ENCODE measurements at places on chromosomes 5 and 9.

DNA sequence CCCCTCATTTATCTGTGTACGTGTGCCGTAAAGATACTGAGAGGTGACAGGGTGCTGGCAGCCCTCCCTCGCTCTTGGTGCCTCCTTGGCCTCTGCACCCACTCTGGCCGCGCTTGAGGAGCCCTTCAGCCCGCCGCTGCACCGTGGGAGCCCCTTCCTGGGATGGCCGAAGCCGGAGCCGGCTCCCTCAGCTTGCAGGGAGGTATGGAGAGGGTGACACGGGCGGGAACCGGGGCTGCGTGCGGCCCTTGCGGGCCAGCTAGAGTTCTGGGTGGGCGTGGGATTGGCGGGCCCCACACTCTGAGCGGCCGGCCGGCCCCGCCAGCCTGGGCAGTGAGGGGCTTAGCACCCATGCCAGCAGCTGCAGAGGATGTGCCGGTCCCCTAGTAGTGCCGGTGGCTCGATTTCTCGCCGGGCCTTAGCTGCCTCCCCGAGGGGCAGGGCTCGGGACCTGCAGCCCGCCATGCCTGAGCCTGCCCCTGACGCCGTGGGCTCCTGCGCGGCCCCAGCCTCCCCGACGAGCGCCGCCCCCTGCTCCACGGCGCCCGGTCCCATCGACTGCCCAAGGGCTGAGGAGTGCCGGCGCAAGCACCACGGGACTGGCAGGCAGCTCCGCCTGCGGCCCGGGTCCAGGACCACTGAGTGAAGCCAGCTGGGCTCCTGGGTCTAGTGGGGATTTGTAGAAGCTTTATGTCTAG, 21.6 kb downstream of the NKX2-5 start:
- no peak for DNase-seq

- DNase-seq: no peak
These were observed 252.2 kb downstream of the PIK3R1 start for GRCh38 chr5:68467794-68468193.

DNA sequence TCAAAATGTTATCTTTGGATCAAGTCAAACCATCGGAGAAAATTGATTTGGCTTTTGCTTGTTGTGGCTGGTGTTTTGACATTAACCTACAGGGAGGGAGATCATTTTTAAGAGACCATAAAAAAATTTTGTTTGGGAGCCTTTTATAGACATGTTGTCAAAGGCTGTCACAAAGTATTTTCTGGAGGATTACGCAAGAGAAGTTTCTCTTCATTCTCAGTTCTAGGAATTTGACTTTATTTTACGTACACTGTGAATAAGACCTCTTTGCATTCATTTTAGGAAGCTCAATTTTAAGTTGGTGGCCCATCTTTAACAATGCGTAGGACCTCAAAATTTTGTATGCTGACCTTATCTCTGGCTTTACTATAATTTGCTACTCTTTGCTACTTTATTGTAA, 50.2 kb upstream of the SLC44A1 start:
- DNase-seq: no peak

GRCh38 chr9:19484699-19485098, 75.9 kb downstream of the ACER2 start:
- DNase-seq: no peak

GRCh38 chr5:160978944-160979343, 126.9 kb upstream of the ATP10B start:
- DNase-seq: no peak

GRCh38 chr5:40514976-40515375, 164.7 kb upstream of the PTGER4 start:
- DNase-seq: no peak

GRCh38 chr5:80255811-80256712, at the start of gene SERINC5:
TSS of gene SERINC5 (minus strand) at chr5:80256048. CDS start at chr5:80255922, 126 bp downstream.
- no peak for DNase-seq

DNA sequence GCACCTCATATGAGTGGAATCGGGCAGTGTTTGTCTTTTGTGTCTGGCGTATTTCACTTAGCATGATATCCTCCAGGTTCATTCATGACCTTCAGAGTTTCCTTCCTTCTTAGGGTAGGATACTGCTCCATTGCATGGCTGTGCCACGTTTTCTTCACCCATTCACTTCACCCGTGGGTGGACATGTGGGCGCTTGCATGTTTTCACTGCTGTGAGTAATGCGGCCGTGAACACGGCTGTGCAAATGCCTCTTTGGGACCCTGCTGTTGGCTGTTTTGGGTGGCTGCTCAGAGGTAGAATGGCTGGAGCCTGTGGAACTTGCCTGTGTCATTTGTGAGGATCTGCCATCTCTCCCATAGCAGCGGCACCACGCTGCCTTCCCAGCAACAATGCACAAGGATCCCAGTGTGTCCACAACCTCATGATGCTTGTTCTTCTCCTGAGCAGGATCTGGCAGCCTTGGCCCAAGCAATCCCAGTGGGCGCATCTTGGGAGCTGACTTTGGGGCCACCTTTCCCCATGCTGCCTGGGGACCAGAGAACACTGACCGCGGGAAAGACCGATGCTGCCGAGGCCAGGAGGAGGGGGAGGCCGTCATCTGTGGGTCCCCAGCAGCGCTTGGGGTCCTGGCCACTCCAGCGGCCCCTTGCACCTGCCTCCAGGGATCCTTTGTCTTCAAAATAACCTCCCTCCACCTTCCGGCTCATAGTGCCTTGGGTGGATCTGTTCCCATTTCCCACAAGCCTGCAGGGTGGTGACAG, 2.3 kb upstream of the SCGB3A1 start:
- no peak for DNase-seq

GRCh38 chr5:168176251-168176650, 115.2 kb upstream of the WWC1 start:
- no peak for DNase-seq

- peak; percentile 27 for DNase-seq
These were observed 197.6 kb upstream of the RASA1 start for GRCh38 chr5:87069974-87070608.

GRCh38 chr9:116877072-116877471, 190.0 kb downstream of the TRIM32 start:
- no peak for DNase-seq

DNA sequence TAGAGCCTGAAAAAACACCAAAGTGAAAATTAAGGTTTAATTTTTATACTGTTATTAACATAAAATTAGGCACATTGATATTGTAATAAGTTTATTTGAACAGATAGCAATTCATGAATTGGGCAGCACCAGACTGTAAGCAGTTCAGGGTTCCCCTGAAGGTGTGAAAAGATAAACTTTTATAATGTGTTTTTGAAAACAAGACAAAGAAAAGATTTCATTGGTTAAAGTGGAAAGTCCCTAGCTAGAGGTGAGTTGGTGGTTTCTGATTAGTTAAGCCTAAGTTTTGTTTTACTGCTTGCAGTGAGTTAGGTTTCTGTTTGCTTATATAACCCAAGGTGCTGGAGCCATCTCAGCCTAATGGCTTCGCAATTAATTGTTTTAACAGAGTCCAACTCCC, 96.5 kb upstream of the RPS23 start:
- no peak for DNase-seq

DNA sequence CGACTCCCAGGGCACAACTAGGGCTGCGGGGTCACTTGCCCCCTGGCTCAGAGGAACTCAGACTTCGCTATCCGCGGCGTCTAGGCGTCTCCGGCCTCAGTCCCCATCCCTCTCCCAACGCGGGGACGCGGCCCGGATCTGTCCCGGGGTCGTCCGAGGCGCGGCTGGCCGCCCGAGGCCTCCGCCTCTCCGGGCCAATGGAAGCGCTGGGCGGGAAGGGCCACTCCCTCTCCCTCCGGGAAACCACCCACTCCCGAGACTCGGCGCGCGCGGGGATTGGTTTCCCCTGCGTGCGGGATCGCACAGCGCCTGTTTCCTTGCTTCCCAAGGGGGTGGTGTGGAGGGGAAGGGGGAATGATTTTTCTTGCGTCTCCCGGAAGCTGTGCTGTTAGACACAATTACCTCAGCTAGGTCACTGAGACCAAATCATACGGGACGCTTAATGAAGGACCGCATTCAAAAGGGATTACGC, 38.3 kb downstream of the NR2F1 start:
- DNase-seq: no peak

- DNase-seq: no peak
These were observed 98.0 kb upstream of the PITX1 start for GRCh38 chr5:135131801-135132680.

GRCh38 chr5:150398722-150399523, 13.8 kb downstream of the CD74 start:
- no peak for DNase-seq

- no peak for DNase-seq
These were observed 87.6 kb downstream of the DAP start for GRCh38 chr5:10673407-10673806.

DNA sequence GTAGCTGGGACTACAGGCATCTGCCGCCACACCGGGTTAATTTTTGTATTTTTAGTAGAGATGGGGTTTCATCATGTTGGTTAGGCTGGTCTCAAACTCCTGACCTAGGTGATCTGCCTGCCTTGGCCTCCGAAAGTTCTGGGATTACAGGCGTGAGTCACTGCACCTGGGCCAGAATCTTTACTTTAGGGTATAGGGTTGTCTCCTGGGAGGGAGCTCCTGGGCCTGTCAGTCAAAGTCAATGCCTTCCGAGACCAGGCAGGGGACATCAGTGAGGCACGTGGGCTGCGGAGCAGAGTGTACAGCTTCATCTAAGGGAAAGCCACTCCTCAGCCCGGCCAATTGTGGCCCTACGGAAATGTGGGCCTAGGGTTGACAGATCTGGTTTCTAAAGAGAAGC, 108.6 kb downstream of the FGF18 start:
- no peak for DNase-seq

DNA sequence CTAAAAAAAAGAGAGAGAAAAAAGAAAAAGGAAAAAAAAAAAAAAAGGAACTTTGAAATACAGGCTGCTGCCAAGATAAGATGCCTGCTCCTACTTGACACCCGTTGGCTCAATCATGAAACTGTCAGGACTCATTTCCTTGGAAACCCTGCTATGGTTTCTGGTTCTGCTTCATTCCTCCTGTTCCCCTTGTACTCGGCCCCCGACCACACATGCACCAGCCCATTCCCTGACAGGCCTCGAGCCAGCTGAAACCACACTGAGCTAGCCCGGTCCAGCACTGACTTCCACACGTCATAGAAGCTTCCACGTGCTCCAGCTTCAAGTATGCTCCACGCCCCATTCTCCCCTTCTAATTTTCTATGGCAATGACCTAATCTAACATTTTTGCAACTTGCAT, 93.2 kb downstream of the MYO10 start:
- no peak for DNase-seq

GRCh38 chr5:33401482-33402390, 39.0 kb upstream of the TARS1 start:
- peak; percentile 33 for DNase-seq

DNA sequence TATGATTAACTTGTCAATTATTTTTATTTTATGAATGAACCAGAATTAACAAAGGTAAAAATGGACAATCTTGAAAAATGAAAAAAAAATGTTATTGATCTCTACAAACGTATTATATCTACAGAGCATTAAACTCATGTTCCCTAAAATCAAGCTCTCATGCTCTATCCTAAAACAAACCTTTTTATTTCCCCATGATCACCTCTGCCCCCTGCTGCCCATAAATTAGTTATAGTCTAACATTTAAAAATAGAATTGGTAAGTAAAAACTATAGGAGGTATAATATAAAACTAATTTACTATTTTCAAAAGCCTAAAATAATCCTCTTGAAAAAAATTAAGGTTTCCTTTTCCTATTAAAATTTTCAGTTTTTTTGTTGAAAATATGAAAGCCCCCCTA, 168.0 kb upstream of the POU5F2 start:
- no peak for DNase-seq

GRCh38 chr5:169634606-169635005, 2.5 kb upstream of the DOCK2 start:
- DNase-seq: no peak

GRCh38 chr9:136244122-136244968, 1.3 kb downstream of the QSOX2 start:
- no peak for DNase-seq
